Activated naive CD8-positive, alpha-beta T cell treated with anti-CD3 and anti-CD28 coated beads, Interleukin-2, amount 10 ng/mL, durations not matched to agents 7 days and 5 days (primary cell): ENCODE measurements at places on chromosomes 4 and X.

- no peaks in the 10 kb centered on the region for H3K27me3 ChIP-seq
- H3K4me3 ChIP-seq: no peak overlapping the region
These were observed 879.9 kb downstream of the ARAP2 start for GRCh38 chr4:35364321-35364870.

DNA sequence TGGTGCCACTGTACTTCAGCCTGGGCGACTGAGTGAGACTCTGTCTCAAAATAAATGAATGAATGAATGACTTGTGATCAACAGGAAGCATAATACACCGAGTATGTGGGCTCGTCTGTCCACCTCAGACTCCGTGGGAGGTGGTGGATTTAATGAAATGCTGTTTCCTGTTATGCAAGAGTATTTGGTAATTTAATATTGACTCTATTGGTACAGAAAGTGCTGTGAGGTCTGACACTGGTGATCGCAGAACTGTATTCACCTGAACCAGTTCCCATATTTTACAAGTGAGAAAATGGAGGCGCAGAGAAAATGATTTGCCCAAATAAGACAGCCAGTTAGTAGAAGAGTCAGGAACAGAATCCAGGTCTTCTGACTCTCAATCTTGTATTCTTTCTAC is 423.3 kb downstream of the RAPGEF2 start:
- H3K27ac ChIP-seq: no peak overlapping the region
- no peak overlapping the region for H3K4me3 ChIP-seq
- H3K36me3 ChIP-seq: no peaks in the 10 kb centered on the region

DNA sequence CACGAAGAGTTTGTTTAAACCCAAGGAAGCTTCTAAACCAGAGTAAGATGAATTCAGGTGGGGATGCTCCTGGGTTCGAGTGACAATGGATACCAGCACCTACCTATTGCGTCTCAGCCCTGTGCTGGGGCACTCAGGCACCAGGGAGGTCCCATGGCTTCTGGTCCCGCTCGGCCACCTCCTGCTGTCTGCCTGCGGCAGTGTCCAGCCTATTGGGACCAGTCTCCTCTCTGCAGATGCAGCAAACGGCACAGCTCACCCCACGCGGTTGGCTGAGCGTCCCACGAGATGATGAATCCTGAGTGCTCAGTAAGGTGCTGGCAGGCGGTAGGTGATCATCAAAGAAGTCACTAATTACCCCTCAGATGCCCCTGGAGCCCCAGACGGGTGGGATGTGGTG is 75.2 kb downstream of the ACOX3 start:
- no peak for DNase-seq
- no peak overlapping the region for H3K4me3 ChIP-seq
- no peak overlapping the region for H3K27ac ChIP-seq

DNA sequence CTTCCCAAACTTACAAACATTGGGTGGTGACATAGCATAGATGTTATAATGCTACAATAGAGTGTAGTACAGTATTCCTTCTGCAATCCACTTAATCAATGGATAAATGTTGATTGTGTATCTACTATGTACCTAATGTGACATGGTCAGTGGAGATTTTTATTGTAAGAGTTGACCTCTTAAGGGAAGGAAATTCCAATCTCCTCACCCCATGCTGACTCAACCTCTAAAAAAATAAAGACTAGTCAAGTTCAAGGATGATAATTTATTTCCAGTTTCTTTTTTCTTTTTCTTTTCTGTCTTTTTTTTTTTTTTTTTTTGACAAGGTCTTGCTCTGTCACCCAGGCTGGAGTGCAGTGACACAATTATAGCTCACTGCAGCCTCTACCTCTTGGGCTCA is 206.5 kb upstream of the STS start:
- H3K4me3 ChIP-seq: no peak overlapping the region
- H3K36me3 ChIP-seq: no peaks in the 10 kb centered on the region
- no peak overlapping the region for H3K27ac ChIP-seq
- H3K27me3 ChIP-seq: no peaks in the 10 kb centered on the region

DNA sequence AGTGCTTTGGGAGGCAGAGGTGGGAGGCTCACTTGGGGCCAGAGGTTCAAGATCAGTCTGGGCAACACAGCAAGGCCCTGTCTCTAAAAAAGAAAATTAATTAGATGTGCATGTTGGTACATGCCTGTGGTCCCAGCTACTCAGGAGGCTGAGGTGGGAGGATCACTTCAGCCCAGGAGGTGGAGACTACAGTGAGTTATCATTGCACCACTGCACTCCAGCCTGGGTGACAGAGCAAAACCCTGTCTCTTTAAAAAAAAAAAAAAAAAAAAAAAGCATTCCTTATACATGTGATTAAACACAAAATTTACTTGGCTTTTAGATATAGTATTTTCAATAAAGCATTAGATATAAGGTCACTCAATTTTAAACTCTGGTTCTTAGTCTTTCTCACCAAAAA is 34.9 kb downstream of the SMARCA1 start:
- H3K36me3 ChIP-seq: no peaks in the 10 kb centered on the region
- DNase-seq: no peak
- no peaks in the 10 kb centered on the region for H3K27me3 ChIP-seq
- no peaks in the 10 kb centered on the region for H3K4me1 ChIP-seq

GRCh38 chrX:150163221-150163930 is 199.7 kb upstream of the MAMLD1 start:
- no peaks in the 10 kb centered on the region for H3K36me3 ChIP-seq
- H3K27ac ChIP-seq: no peak overlapping the region
- no peak for DNase-seq
- H3K4me3 ChIP-seq: no peak overlapping the region
- H3K27me3 ChIP-seq: no peaks in the 10 kb centered on the region

DNA sequence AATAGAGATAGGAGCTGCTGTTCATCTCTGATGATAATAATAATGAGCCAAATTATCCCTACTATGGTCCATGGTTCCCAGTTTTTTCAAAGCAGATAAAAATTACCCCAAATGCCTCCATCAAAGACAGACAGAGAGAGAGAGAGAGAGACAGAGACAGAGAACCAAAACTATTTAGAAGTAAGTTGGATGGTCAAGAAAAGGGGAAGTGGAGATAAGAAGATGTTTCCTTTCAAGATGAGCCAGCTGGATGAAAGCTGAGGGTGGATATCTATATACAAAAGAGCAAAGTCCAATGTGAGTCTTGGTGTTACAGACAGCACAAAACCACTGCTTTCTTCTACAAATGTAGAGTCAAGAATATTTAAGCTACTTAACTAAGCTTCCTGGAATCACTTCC is 173.9 kb downstream of the GRIA3 start:
- H3K36me3 ChIP-seq: no peaks in the 10 kb centered on the region
- no peaks in the 10 kb centered on the region for H3K4me1 ChIP-seq
- no peak overlapping the region for H3K4me3 ChIP-seq

DNA sequence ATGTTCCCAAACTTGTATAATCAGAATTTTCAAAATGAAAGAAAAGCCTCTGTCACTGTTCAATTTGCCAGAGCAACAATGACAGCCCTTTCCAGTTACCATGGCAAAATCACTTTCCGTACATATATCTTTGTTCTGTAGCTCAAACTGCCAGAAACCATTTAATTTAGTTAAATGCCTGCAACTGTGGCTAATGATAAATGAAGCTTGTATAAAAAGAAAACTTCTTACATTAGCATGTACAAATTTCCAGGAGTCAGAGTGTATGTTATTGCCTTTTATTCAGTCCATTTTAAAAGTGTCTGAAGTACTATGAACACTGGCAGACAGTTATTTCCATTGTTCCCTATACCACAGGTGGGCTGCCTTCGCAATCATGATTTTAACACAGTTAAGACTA is 30.3 kb downstream of the ARAP2 start:
- no peaks in the 10 kb centered on the region for H3K27me3 ChIP-seq
- H3K4me3 ChIP-seq: no peak overlapping the region
- no peak overlapping the region for H3K27ac ChIP-seq
- no peak for DNase-seq

DNA sequence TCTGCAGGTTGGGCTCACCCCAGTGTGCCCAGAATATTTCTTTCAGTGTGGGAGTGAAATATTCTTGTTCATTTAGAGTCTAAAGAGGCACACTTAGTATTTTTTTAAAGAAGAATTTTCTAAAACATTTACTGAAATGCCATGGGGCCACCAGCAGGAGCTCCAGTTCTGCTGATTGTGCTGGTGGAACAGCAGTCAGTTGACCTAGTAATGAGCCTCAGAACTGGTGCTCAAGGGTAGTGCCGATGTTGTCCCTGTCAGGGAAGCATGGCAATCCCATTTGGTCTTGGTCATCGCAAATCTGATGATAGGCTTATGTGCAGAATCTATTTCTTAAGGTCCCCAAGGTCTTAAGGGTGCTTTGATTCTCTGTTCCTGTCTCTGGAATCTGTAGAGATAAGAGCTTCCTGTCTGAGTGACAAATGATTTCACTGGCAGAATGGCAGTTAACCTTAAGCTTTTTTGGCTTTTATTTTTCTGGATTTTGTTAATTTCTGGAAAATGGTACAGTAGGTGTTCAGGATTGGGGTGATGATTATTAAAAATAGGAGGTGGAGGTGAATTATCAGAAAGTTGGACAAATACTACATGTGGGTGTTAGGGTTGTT is 31.3 kb downstream of the JADE1 start:
- H3K4me1 ChIP-seq: peaks cover 17% of the 10 kb centered on the region
- no peak for DNase-seq
- peak overlapping the region; percentile 58 for H3K27ac ChIP-seq

DNA sequence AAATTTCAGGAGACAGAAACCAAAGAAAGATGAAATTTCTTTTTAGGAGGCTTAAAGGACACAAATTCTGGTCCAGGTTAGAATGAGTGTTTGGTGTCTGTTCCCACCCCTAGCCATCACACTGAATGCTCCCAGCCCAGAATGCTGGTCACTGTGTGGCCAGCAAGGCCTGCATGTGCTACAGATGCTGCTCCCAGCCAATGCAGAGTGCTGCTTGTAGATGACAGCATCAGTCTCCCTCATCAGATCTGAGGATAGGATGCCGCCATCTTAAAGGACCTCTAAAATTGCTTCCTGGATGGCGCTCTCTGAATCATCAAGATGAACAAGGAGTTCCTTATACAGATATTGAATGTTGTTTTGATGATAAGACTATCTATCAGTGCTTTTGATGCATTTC is 17.9 kb upstream of the UBA6 start:
- peaks cover 6% of the 10 kb centered on the region for H3K4me1 ChIP-seq
- peaks cover 42% of the 10 kb centered on the region for H3K36me3 ChIP-seq
- DNase-seq: no peak
- H3K4me3 ChIP-seq: no peak overlapping the region
- no peaks in the 10 kb centered on the region for H3K27me3 ChIP-seq

DNA sequence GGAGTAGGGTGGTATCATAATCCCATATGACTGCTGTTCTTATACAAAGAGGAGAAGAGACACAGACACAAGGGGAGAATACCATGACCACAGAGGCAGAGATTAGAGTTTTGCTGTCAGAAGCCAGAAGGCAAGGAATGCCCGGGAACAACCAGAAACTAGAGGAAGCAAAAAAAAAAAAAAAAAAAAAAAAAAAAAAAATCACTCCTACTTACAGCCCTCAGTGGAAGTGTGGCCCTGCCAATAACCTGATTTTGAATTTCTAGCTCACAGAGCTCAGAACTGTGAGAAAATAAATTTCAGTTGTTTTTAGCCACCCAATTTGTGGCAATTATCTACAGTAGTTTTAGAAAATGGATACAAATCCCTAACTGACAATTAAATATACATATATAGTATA is 30.4 kb upstream of the UBE2NL start:
- H3K27ac ChIP-seq: no peak overlapping the region
- H3K4me1 ChIP-seq: no peaks in the 10 kb centered on the region
- no peaks in the 10 kb centered on the region for H3K36me3 ChIP-seq
- no peak overlapping the region for H3K4me3 ChIP-seq
- no peak for DNase-seq

- H3K4me1 ChIP-seq: peaks cover 29% of the 10 kb centered on the region
- H3K27ac ChIP-seq: no peak overlapping the region
- H3K4me3 ChIP-seq: no peak overlapping the region
- H3K36me3 ChIP-seq: no peaks in the 10 kb centered on the region
These were observed 4.5 kb downstream of the RAPGEF2 start for GRCh38 chr4:159107203-159107925.

GRCh38 chr4:42359711-42360110 is 37.6 kb upstream of the SHISA3 start:
- no peak for DNase-seq
- peaks cover 6% of the 10 kb centered on the region for H3K4me1 ChIP-seq
- no peak overlapping the region for H3K4me3 ChIP-seq

DNA sequence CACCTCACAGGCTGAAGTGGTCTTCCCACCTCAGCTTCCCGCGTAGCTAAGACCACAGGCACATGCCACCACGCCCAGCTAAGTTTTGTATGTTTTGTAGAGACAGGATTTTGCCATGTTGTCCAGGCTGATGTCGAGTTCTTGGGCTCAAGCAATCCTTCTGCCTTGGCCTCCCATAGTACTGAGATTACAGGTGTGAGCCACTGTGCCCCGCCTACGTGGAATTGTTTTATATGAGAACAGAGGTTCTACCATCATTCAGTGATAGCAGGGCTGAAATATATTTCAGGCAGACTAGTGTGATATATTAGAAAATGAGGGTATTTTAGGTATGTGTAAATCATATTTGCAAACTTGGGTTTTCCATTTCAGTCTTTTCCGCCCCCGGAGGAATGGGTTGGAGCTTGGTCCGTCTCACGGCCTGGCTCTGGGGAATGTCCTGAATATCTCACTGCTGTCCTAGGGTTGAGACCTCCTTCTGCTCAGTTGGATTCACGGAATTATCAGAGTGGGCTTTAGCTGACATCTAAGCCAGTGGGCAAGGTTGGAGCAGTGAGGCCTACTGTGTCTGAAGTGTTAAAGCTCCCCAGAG is 19.9 kb downstream of the NSD2 start:
- peaks cover 26% of the 10 kb centered on the region for H3K4me1 ChIP-seq
- H3K27ac ChIP-seq: no peak overlapping the region
- no peak for DNase-seq

- H3K36me3 ChIP-seq: no peaks in the 10 kb centered on the region
- no peak for DNase-seq
- no peaks in the 10 kb centered on the region for H3K4me1 ChIP-seq
- H3K27me3 ChIP-seq: peaks cover 4% of the 10 kb centered on the region
- H3K27ac ChIP-seq: no peak overlapping the region
These were observed 168.0 kb downstream of the CDS1 start for GRCh38 chr4:84750960-84751283.
